GM12891 (cell line): ENCODE measurements at places on chromosomes 3 and 15.

DNA sequence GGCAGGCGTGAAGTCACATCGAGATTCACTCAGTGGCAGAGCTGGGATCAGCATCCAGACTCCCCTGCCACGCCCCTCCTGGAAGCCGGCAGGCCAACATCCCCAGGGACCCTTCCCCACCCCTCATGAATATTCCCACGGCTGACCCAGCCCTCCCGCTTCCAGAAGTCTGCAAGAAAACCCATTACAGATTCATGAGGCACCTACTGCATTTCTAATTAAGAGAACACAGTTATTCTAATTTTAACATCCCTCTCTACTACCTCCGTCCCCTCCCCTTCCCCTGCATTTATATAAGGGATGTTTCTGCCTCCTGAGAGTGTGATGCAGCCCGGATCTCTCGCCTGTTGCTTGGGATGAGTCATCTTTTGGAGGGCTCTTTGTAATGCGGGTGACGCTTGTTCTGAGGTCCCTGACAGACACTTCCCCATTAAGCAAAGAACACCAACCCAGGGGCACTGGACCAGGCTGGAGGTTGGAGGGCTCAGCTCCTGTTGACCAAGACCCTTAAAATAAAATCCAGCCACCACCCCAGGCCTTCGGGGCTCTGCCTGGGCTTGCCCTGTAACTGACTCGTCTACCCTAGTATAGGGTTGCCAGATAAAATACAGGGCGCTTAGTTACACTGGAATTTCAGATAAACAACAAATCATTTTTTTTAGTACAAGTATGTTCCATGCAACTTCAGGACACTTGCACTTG is 118.7 kb downstream of the NUP210 start:
- no peak for DNase-seq

GRCh38 chr3:30777426-30778113 is 116.9 kb downstream of the GADL1 start:
- DNase-seq, result no peak

DNA sequence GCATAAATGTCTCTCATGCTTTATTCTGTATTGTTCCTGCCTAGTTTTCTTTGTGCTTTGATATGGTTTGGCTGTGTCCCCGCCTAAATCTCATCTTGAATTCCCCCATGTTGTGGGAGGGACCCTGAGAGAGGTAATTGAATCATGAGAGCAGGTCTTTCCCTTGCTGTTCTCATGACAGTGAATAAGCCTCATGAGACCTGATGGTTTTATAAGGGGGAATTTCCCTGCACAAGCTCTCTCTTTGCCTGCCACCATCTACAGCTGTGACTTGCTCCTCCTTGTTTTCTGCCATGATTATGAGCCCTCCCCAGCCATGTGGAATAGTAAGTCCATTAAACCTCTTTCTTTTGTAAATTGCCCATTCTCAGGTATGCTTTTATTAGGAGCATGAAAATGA is 1596.6 kb downstream of the SI start:
- DNase-seq, result no peak

GRCh38 chr15:25501828-25502446 is 63.1 kb upstream of the UBE3A start:
- DNase-seq, result no peak

- DNase-seq, result no peak
These were observed 43.1 kb upstream of the WDR5B start for GRCh38 chr3:122458992-122459391.

- DNase-seq, result no peak
These were observed 139.1 kb upstream of the LRIG1 start for GRCh38 chr3:66639809-66640356.

DNA sequence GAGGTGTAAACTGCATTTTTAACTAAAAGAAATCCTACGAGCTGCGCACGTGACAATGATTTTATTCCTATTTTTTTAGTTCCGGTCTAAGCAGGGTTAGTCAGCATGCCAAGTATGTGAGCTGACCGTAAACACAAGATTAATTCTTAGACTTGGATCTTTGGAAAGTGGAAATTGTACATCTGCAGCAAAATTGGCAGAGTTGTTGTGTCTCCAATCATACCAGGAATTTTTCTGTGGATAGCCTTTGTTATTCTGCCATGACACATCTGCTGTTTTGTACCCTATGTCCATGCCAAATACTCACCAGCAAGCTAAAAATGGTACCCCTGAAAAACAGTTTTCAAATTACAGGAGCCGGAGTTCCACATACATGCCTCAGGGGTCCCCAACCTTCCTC is 562.5 kb downstream of the UNC13C start:
- DNase-seq, result no peak

- DNase-seq, result no peak
These were observed 9.6 kb downstream of the KLF15 start for GRCh38 chr3:126347543-126348161.

GRCh38 chr15:67389975-67390374 is 131.0 kb upstream of the C15orf61 start:
- DNase-seq, result no peak

DNA sequence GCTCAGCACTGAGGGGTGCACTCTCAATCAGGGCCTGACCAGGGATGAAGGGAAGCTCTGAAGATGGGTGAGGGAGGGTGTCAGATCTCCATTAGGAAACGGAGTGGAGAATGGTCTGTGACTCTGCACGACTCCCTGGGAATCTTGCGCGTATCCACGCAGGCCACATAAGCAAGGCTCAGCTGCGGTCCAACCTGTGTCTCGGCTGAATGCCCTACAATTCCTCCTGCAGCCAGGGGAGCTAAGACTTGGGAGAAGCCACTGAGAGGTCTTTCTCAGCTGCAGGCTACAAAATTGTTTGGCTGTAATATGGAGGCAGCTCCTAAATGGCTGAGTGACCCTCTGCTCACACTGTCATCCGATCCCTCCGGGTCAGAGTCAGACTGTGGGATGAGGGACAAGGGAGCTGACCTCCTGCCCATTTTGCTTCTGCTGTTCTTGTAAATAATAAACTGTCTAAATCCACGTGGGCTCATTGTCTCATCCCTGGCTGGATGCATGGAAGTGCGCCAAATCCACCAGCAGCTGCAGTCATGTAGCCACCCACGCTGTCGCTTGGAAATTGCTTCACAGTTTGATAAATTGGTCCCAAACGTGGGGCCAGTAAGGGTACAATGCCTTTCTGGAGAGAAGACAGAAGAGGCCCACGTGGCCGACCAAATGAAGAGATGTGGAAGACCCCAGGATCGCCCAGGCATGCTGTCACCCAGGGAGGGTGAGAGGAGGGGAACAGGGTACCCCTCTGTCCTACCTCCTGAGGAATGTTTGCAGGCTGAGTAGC is 30.5 kb downstream of the ALS2CL start:
- no peak for DNase-seq

DNA sequence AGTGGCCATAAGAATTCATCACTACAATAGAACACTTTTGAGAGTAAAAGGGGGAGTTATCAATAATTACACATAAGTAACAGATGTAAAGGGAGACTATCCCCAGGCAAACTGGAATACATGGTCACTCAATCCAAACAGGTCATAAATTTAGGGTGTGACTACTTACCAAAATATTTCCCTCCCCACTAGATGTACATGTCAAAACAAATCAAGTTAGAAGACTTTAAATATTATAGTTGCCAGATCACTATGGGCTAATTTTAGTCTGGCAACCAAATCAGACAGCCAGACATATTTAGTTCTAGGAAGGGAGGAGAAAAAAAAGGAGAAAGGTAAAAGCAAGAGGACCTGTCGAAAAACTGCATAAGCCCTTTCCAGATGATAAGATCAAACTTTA is 23.1 kb downstream of the SLC24A5 start:
- DNase-seq, result no peak

- no peak for DNase-seq
These were observed 452 bp downstream of the DCP1A start for GRCh38 chr3:53346922-53347260.

DNA sequence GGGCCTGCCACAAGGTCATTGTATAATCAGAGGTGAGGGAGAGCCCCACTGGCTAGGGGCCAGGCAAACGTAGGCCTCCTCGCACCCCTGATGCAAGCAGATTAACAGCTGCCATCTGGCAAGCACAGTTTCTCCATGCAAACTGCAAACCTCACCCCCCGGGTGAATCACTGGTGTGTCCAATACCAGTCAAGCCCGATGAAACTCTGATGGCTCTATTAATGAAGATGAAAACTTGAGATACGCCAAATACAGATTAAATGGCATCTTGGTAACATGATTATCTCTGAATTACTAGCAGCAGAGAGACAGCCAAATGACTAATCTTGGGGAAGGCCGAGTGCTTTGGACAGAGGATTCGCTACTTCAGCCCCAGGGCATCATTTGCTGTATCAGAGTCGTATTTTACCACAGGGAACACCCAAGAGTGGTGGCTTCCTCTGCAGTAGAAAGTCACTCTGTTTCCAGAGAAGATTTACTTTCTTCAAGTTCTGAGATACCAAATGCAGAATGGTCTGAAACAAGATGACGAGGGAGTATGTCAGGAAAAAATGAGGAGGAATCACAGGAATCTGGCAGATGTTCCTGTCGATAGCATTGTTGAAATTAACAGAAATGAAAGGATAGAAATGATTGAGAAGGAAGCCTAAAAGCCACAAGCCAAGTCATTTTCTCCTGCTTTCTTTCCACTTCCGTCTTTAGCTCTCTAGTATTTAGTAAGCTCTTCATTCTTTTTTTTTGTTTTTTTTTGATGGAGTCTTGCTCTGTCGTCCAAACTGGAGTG is 96.2 kb upstream of the NR2F2 start:
- DNase-seq, result no peak

DNA sequence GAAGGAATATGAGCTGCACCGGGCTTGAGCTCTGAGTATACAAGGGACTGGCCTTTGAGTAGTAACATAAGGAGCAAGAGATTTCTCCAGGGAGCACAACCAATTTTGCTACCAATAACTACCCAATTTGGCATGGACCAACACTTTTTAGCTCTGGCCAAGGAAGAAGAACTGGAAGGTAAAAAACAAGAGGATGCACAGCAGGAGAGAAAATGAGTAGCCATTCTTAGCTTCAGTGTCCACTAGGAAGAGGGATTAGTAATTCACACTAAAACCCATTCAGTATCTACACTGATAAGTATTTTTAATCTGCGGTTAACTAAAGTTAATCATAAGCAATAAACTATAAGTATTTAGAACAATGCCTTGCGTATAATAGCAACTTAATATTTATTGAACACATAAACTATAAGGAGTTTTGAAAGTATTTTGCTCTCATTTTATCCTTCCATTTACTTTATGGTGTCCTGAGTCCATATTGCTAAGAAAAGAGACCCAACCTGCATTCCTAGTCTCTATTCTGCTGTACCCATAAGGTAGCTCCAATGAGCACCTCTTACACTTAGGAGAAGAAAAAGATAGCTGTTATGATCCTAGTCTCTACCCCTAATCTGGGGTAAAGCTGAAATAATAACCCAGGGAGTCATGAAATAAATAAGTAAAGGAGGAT is 268.9 kb downstream of the IGSF11 start:
- no peak for DNase-seq

GRCh38 chr15:27482287-27482686 is 511.3 kb downstream of the GABRG3 start:
- no peak for DNase-seq

GRCh38 chr3:23760325-23760724 is 45.4 kb upstream of the UBE2E1 start:
- DNase-seq, result no peak

GRCh38 chr3:160981217-160981938 is 123.8 kb downstream of the B3GALNT1 start:
- DNase-seq, result no peak

DNA sequence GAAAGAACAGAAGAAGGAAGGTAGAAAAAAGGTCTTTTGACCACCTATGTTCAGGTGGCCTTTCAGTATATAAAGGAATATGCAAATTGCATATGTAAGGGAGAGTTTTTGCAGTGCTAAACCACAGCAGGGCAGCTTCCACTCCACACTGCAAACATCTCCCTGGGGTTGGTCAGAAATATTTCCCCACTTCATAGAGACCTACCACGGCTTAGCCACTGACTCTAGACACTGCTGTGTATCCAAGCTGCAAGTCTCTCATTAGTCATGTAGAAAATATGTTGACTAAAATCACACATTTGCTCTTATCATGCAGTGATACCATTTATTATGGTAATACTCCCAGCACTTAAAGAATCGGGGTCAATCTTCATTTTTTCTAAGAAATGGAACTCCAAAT is 214.9 kb upstream of the NR2F2 start:
- DNase-seq, result no peak

DNA sequence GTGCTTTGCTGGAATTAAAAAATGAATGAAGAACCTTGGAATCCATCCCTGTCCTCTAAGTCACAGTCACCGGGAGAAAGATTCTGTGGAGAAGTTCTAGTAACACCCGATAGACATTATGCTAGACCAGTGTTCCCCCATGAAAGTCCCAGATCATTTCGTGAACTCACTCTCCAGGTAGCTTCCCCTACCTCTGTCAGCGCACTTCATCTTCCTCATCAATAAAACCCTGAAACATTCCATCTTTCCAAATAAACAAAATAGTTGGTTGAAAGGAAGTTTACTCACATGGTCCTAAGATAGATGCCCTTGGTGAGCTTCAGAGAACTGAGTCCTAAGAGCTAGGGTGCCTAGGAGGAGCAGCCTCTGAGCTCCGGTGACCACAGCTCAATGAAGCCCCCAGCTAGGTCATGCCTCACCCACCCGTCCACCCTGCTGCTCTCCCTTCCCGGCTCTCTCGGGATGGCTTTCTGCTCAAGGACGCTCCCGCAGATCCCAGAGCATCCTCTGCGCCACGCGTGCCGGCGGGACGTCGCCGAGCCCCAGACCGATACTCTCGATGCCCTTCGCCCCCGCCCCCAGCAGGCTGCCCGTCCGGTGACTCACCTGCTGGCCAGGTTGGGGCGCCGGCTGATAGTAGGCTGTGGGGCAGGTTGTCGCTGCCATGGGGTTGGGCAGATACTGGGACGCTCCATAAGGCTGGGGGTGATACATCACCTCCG is 776 bp downstream of the VGLL3 start:
- DNase-seq, result no peak
